Hindlimb muscle (tissue), 1 donor: ENCODE measurements at places on chromosomes 2 and 18. TPM values are rescaled to one million over a fixed set of nuclear protein-coding genes. Genes with fewer than 3 reads are reported as not detected.
A peak's percentile ranks its signal among the peaks of the same experiment; 100 is the strongest.

DNA sequence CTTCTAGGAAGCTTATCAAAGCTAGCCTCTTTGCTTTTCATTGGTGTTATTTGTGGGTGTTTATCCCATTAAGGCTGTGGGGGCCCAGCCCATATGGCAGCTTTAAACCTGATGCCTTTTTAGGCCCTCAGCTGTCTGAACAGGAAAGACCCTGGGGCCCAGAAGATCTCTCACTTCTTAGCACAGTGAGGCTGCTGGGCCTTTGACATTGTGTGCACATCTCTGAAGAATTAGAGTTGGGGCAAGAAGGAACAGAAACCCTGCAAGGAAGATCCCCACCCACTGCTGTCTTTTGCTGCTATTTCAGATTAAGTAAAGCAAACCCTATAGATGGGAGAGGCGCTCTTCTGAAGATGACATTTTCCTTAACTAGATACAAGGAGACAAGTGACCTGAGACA lies 250.0 kb downstream of the SMAD2 start:
- no peak for DNase-seq

DNA sequence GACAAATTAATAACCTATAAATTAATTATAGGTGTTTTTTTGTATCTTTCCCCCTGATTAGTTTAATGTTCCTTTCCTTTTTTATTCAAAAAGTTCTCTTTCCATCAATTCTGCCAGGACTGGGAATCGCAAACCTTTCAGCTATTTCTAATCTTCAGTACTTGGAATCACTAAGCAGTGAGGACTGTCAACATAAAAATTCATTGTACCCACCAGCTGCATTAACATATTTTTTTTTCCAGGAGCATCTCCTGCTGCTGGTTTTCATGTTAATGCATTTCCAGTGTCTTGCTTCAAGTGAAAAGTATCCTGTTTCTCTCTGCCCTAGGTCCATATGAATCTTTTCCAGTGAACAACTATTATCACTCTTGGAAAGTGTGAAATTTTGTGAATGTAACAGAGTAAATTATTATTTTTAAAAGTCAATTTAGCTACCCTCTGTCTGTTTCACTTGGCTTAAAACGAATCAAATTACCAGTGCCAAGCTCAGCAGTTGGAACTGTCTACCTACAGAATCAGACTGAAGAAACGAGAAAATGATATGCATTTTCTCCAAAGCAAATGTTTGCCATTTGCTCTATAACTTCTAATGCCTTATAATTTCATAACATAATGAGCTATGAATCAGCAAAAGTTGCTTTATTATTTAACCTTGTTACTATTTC lies 804.4 kb downstream of the EPHA4 start:
- DNase-seq, result no peak

GRCh38 chr2:177204417-177204816 lies 8.2 kb upstream of the HNRNPA3 start:
- no peak for DNase-seq

DNA sequence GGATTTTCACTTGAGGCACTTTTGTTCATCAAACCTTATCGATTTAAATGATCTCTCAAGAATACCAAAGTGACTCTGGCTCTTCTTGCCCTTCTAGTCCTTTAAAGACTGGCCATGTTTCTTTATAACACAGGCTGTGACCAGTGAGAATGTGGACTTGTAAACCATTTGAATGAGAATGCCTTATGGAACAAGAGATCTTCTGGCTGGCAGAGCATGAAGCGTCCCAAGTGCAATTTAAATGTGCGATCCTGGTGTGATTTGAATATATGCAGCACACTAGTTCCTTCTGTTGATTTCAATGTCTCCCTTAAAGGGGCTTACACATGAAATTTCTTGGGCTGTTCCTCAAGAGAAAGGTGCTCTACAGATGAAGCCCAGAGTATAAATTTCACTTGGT lies 262.4 kb upstream of the CCDC68 start:
- DNase-seq, result no peak

- DNase-seq, result no peak
Observed at GRCh38 chr2:216633616-216634369, 573 bp downstream of the IGFBP2 start.

- peak; percentile 66 for DNase-seq
Observed at GRCh38 chr2:38515155-38516074, 87.3 kb downstream of the HNRNPLL start.

POTEC gene
- polyA plus RNA-seq, result not detected

GPR155 gene
- 3.7 TPM for polyA plus RNA-seq

DNA sequence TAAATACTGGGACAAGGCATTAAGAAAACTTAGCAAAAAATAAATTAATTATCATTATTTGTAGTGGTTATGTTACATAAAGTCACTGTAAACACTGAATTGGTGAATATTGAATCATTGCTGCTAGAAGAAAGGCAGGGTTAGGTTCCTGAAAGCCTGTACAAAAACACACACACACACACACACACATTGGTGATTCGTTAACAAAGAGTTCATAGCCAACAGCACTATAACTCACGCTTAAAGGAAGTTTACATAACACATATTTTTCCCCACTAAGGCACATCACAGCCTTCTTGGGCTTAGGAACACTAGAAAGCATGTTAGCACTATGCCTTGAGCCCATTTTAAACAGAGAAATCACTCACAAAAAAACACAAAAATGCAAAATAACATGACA lies 690.0 kb upstream of the PIK3C3 start:
- DNase-seq, result no peak

OTX1 gene
- polyA plus RNA-seq, result 0.06 TPM

DOK6 gene
- polyA plus RNA-seq, result 2.9 TPM

OSR1 gene
- 13.7 TPM for polyA plus RNA-seq

- DNase-seq, result no peak
Observed at GRCh38 chr2:222242532-222242931, 56.3 kb downstream of the PAX3 start.

- DNase-seq, result no peak
Observed at GRCh38 chr2:196988639-196989038, 62.1 kb upstream of the PGAP1 start.

ASTL gene
- not detected for polyA plus RNA-seq

UGT1A5 gene
- polyA plus RNA-seq, result not detected

DRC1 gene
- polyA plus RNA-seq, result not detected

AFF3 gene
- polyA plus RNA-seq, result 3.9 TPM
